Uterus (tissue), 4 donors: ENCODE measurements at places on chromosomes 12 and 14. TPM values are rescaled to one million over a fixed set of nuclear protein-coding genes. Genes with fewer than 3 reads are reported as not detected.

DNA sequence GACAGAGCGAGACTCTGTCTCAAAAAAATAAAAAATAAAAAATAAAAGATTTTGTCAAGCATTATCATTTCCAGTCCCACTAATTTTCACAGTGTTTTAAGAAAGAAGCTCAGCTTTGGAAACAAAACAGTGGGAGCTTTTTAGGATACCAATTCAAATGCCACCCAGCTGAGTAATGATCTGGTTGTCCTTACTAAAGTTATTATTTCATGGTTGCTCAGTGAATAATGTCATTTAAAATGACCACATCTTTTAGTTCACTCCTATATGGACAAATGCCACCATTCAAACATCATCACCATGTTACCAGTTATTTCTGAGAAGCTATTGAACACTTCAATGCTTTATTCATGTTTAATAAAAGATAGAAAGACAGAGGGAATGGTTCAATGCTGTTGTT, 365.0 kb downstream of the CCER1 start:
- DNase-seq: no peak

- no peak for DNase-seq
These were observed 22.7 kb upstream of the PRMT8 start for GRCh38 chr12:3468329-3468728.

- no peak for DNase-seq
These were observed 106.2 kb downstream of the DAAM1 start for GRCh38 chr14:59294662-59294992.

DNA sequence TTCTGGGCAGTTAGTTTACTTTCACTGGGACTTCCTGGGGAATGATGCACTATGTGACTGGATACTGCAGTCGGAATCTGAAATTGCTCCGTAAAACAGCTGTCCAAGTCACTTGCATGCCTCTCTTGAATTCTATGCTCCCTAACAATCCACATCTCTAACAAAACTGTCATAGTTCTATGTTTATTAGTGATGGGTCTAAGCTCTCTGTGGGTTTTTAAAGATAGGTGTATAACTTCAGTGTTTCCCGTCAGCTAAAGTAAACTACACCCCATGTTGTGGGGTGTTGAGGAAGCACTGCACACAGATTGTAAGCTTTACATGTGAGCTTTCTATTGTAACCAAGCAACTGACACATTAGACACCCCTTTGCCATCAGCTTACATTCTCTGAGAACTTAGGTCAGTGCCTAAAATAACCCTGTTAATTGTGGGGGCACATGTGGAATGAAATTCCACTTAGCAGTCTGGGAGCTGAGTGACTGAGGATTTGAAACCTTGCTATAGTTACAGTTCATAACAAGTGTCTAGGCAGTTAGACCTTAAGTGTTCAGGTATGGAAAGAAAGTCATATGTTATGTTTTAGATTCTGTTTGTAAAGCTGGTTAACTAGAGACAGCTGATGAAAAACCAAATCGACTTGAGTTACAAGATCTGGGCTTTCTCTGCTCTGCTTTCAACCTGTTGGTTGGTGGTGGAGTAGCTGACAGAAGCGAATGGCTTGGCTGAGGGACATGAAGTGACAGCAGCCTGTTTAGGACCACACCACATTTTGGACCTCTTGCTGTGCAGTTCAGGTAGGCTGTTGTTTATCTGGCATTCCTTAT, 165.7 kb downstream of the AKAP6 start:
- DNase-seq: no peak

DNA sequence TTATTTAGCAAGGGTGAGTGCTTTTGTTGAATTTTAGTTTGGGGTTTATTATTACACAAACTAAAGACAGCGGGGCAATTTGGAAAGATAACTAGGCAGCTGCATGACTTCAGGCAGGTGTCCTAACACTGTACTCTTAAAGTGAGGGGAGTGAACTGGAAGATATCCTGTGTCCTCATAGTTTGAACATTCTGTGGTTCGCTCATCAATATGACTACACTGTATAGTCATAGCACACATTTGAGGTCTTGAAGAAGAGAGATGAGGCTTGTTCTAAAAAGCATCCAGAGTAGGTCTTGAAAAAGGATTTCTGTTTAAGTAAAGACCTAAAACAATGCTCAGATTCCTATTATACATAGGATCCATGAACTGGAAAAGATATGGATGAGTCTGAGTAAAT, 1.7 kb upstream of the MAP3K9 start:
- no peak for DNase-seq

DNA sequence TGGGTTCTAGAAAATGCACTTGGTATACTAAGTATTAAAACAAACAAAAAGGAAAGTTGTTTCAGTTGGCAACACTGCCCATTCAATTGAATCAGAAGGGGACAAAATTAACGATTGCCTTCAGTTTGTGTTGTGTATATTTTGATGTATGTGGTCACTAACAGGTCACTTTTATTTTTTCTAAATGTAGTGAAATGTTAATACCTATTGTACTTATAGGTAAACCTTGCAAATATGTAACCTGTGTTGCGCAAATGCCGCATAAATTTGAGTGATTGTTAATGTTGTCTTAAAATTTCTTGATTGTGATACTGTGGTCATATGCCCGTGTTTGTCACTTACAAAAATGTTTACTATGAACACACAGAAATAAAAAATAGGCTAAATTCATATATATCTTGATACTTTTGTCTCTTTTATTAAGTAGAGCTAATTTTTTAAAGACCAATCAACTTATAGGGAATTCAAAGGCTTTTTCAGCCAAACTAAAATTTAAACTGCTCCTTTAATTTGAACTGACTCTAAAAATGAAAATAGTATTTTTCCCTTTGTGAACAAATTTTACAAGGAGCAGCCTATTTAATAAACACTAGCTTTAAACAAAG, 2.8 kb downstream of the FOXG1 start:
- no peak for DNase-seq

DNA sequence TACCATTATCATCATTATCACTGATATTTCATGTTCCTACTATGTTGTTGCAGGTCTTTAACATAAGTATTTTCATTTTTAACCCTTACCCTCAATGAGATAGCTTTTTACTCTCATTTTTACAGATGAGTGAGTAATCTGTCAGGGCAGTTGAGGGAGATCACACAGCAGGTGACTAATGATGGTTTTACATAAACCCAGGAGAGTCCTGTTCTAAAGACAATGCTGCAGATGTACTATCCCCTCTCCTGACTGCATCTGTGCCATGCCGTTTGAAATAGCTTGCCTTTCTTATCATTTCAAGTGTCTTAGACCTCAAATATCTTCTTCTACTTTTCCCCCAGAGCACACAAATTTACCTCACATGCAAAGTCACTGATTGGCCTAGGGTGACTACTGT, 1552.1 kb upstream of the SEL1L start:
- no peak for DNase-seq

- no peak for DNase-seq
These were observed 193.4 kb downstream of the ERC1 start for GRCh38 chr12:1184402-1184801.

- no peak for DNase-seq
These were observed 30.3 kb upstream of the BTG1 start for GRCh38 chr12:92175961-92176360.

DNA sequence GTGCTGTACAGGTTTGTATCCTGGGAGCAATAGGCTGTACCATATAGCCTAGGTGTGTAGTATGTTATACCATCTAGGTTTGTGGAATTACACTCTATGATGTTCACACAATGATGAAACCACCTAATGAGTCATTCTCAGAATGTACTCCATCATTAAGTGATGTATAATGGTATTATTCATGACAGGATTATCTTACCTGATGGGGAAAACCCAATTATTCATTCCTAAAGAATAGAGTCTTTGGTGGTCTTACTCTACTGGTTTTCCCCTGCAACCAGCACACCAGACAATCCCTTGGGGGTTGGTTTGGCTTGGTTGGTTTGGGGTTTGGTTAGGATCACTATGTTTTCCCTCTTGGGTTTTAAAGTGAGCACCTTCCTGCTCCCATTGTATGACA, 12.6 kb upstream of the OR10P1 start:
- no peak for DNase-seq

- no peak for DNase-seq
These were observed 59.4 kb upstream of the FOXN3 start for GRCh38 chr14:89476354-89476896.

DNA sequence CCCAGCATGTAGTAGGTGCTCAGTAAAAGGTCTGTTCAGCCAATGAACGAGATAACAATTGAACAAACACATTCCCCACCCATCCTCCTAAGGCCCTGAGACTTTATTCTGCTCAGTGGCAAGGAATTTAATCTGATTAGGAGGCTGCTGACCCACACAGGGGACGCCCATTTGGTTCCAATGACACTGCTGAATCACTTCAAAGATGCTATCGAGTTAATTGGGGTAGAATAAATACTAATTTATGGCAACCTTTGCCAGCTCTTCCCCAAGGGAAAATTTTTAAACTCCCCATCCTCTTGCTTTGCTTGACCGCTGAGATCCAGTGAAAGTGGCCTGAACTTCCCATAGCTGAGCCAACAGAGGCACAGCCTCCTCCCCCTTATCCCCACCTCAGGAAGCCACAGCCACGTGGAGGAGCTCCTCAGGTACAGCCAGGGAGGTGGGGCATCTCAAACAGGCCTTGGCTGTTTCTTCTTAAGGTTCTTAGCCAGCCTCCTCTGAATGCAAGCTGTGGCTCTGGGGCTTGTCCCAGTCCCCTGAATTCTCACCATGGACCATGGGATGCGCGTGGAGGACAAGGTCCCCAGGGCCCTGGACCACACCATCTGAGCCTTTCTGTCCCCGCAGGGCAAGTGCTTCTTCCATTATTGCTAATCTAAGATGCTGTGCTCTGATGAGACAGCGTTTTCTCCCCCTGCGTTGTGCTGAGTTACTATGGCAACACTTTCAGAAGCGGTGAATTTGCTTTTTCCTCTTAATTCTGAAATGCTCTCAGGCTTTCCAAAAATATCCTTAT, 26.7 kb downstream of the C14orf132 start:
- DNase-seq: peak; percentile 4

DNA sequence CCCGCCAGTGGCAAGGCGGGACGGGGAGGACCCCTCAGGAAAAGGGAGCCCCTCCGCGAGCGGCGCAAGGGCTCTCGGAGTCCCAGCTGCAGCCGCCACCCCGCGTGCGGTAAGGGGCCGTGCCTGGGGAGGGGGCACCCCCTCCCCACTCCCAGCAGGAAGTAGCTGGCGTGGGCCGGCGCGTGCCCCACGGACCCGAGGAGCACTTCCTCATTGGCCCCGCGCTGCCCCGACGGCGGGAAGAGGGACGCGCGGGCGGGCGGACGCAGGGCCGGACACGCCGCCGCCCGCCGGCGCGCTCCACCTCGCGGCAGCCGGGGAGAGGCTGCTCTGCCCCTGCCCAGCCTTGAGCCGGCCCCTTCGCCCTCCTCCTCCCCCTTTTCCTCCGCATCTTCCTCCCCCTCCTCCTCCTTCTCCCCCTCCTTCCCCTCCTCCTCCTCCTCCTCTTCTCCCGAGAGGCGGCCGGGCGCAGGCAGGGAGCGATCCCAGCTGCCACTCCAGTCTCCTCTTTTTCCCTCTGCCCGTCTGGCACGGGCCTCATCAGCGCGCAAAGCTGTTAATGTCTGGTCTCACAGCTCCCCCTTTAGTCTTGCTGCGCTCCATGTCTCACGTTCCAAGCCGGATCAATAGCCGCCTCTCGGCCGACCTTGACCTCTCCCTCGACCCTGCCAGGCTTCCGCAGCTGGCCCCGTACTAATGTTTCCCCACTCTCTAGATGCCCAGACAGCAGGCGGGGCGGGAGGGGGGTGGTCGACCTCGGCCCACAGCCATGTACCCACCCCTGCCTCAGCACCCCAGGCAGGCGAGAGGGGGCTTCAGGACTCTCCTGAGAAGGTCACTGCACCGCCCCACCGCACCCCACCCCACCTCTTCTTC, 2.6 kb upstream of the BCL11B start:
- DNase-seq: no peak

DNA sequence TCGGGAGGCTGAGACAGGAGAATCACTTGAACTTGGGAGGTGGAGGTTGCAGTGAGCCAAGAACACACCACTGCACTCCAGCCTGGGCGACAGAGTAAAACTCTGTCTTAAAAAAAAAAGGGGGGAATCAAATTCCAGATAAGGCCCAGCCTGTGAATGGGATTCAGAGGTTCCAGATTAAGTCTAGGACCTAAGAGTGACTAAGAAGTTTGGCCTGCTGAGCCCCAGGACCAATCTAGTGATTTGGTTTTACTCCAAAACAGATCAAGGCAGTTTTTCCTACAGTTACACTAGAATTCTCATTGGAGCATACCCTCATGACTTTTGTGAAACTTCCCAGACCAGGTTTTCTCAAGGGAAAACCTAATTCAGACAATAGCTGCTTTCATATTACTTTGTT, 22.8 kb downstream of the EXOC5 start:
- DNase-seq: no peak

GRCh38 chr14:61992139-61992538, 229.9 kb downstream of the SNAPC1 start:
- DNase-seq: no peak

DNA sequence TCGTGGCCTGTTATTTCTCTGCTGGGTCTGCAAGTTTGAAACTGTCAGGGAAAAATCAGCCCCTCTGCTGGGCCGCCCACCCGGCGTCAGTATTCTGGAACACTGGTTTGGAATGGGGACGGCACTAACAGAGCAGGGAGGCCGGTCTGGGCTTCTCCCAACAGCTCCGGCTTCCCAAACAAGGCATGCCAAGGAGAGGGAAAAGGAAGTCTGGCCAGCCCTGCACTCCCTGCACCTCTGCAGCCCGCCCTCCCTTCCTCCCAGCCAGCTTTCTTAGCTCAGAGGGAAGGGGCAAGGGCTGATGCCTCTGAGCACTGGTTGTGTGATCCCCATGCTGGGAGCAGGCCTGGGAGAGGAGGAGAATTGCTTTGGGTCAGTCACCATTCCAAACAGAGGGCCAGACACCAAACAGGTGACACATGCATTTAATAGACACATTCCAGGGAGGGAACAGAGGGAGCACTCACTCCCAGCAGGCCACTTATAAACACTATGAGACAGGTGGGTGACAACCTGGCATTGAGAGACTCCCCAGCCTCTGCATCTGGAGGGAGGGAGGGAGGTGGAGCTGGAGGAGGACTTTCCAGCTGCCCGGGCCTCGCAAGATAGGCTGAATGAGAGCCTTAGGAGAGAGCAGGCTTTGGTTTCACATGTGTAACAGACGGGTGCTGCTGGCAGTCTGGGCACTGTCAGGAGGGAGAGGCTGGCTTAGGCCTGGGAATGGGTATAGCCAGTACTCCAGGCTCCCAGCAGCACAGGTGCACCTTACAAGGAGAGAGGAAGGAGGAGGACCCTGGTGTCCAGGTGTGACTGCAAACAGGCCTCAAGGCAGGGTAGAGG, 10.3 kb downstream of the KRT75 start:
- DNase-seq: no peak

- DNase-seq: no peak
These were observed 312.6 kb downstream of the BCL11B start for GRCh38 chr14:98959410-98959809.

PLEKHG7 gene
- total RNA-seq: 0.26 TPM

CD69 gene
- total RNA-seq: 10.2 TPM

NFYB gene
- total RNA-seq: 46.9 TPM

EML5 gene
- 3.4 TPM for total RNA-seq

SLC4A8 gene
- 1.3 TPM for total RNA-seq

NOVA1 gene
- 24.1 TPM for total RNA-seq

TMEM233 gene
- not detected for total RNA-seq

BEST3 gene
- total RNA-seq: not detected

GPR135 gene
- total RNA-seq: 2.9 TPM

KCNC2 gene
- not detected for total RNA-seq

PLA2G1B gene
- total RNA-seq: not detected

GALNT16 gene
- 10.4 TPM for total RNA-seq

TRPV4 gene
- not detected for total RNA-seq

OAS2 gene
- total RNA-seq: 10.2 TPM

KERA gene
- 1.3 TPM for total RNA-seq

GDF3 gene
- total RNA-seq: not detected

RBMS2 gene
- total RNA-seq: 30.6 TPM

NR1H4 gene
- total RNA-seq: 0.35 TPM

SLCO1B1 gene
- not detected for total RNA-seq
